ENCODE measurements at places on chromosomes 12 and 14.

GRCh38 chr12:90085494-90086274 is 377.0 kb upstream of the ATP2B1 start:
- peak; percentile 55 for DNase-seq

GRCh38 chr12:88391556-88391955 is 188.7 kb downstream of the KITLG start:
- DNase-seq = peak; percentile 26

DNA sequence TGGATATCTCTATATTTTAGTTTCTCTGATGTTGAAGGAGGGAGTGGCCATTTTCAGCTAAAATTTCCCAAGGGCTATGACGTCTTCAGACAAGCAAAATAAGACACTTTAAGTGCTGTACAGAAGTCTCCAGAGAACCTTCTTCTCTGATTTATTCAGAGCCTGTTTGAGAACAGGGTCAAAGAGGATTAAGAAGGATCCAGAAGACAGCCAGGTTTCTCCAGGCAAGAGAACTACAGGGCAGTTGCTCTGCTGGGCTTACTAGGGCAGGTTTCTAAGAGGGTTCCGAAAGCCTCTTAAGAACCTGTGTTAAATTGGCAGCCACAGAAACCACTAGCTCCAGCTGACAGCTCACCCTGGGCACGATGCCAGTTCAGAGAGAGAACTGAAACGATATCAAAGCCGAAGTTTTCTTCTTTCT is 1.2 kb downstream of the MGP start:
- DNase-seq = peak; percentile 80

- no peak for DNase-seq
Measured at GRCh38 chr12:82655751-82656150, 31.0 kb upstream of the TMTC2 start.

GRCh38 chr12:19933924-19934323 is 434.4 kb upstream of the PDE3A start:
- no peak for DNase-seq

DNA sequence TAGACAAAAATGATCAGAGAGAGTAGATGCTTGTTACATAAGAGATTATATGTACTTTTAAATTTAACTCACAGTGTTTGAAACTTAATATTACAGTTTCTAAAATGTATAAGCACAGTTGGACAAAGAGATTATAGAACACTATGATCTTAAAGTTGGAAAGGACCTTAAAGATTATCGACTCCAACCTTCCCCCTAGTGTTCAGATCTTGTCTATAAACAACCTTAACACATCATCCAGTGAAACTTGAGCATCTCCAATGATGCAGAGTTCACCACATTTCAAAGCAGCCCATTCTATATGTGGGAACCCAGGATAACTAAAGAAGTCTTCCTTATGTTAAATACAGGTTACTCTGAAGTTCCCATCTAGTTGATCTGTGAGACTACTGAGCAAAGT is 480.8 kb downstream of the RMST start:
- DNase-seq = no peak

DNA sequence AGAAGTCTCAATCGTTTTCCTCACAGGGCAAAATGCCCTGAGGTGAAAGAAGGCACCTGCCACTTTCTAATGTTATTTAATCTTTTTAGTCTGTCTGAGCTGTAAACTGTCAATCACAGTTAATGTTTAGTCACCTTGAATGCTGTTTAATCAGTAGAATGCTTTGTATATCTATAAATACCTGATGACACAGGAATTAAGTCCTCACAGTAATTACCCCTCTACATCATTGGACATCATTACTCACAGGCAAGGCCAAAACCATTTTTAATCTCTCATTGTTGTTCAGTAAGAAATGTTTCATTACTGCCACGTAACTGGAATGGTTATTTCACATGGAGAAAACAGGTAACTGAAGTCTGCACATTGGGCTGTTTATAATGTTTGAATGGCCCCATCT is 178.8 kb downstream of the EXOC5 start:
- DNase-seq = no peak

DNA sequence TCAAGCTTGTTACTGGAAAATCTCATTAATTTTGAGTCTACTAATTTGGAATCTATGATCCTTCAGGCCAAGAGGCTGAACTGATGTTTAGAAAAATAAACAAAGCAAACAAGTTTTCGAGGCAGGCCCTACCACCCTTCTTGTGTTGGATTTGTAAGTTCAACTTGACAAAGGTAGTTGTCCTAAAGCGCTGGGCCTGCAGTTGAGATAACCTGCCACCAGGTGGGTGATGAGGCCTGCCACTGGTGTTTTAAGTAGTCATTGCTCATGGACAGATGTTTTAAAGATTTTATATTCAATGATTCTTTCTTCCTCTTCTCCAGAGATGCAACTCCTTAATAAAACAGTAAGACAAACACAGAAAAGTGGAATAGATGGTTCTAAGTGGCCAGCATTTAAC is 19.4 kb downstream of the ACVRL1 start:
- peak; percentile 54 for DNase-seq

- no peak for DNase-seq
Measured at GRCh38 chr12:46579474-46579873, 206.9 kb upstream of the SLC38A2 start.

DNA sequence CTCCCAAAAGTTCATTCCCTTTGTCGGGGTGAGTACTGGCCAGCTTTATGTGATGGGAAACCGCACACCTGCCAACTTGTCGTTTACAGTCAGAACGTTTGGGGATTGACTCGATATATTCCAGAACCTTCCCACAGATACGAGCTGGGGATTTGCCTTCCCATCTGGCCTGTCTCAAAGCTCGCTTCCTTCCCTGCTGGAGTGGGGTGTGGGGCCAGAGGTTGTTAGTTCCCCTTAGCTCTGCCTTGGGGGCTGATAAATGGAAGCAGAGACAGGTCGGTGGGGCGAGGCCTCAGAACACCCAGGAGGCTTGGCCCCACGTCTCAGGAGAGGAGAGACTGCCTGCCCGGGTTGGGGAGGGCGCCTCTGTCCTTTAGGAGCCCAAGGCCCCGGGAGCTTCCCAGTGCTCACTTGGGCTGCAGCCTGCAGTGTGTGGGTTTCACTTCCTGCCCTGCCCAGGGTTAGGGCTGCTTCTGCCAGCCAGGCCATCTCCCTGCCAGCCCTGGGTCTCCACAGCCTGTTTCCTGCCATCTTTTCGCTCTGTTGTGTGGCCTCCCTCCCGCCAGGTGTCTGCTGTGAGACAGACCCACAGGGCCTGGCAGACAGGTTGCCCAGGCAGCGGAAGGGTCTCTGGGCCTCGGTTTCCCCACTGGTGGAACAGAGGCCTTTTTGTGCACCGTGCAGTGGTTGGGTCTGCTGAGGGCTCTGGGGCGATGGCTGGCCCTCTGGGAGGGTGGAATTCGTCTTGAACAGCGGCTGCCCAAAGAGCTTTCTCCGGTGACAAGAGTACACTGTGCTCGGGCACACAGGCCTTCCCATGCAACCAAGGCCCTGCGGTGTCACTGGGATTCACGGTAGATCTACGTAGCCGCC is 8.1 kb upstream of the TEX22 start:
- no peak for DNase-seq

GRCh38 chr12:115697340-115697739 is 580.2 kb downstream of the MED13L start:
- DNase-seq = no peak

DNA sequence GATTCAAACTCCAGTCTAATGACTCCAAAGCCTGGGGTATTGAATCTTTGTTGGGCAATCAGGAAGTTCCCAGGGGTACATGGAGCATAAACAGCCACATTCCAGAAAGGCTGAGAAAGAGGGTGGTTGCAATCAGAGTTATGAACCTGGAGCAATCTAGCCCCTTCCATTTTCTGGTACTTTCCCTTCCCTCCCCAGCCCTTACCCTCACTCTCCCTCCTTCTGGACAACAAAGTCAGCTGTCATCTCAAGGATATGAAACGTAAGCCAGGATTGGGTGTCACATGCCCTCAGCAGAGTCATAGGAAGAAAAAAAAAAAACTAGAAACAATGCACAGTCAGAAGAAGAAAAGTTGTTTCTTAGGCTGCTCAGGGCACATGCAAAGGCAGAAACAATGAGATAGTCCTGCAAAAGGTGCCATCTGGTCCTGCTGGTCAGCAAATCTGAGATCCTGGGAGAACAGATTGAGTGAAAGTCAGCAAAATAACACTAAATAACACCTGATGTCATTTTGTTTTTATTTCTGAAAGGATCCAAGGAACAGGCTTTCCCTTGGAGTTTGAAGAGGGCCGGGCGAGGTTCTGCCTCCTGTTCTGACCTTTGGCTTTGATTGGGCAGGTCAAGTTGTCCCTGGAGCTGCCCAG is 27.1 kb downstream of the TMEM229B start:
- DNase-seq = no peak

DNA sequence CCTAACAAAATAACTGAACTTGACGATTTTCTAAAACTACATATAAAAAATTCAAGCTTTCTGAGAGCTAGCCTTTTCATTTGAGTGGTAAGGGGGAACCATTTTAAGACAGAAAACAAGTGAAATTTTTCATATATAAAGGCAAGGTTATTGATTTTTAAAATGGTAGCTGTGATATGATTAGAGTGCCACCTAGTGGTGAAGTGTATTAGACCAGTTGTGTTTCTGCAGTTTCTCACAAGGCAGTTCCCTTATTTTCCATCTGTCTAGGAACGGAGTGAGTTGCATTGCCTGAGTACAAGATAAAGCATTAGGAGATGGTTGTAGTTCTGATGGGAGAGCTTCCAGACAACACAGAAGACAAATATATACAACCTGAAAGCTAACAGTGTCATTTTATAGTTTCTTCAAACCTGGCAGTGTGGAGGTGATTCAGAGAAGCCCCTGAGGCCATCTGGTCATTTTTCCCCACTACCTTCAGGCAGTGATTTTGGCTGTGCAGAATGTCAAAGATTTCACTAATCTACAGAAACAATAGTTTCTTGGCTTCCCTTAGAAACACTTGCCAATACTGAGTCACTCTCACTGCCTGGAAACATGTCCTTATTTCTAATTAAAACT is 180.8 kb downstream of the C12orf50 start:
- peak; percentile 68 for DNase-seq

DNA sequence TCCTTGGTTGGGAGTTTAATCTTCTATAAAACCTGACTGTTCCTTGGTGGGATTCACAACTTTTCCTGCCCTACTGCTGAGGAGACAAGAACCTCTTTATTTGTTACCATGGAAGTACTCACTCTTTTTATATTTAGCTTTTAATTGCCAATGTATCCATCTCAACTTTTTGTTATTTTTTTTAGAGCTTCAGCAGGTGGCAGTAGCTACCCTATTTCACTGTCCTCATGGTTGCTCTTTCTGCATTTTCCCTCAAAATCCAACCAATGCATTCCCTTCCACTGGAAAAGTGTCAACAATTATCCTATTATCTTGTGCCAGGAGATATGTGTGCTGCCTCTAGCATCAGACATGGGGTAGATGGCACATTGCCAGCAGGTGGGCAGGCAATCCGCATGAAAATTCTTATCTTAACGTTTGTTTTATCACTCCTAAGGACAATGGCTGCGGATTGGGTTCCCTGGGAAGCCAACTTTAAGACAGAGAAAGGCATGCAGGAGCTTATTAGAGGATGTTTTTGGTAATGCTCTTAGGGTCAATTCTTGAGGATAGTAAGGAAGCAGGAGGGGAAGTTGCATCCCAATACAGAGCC is 406.4 kb downstream of the SNAPC1 start:
- DNase-seq = peak; percentile 52

GRCh38 chr12:126061777-126062176 is 996.5 kb downstream of the AACS start:
- no peak for DNase-seq

DNA sequence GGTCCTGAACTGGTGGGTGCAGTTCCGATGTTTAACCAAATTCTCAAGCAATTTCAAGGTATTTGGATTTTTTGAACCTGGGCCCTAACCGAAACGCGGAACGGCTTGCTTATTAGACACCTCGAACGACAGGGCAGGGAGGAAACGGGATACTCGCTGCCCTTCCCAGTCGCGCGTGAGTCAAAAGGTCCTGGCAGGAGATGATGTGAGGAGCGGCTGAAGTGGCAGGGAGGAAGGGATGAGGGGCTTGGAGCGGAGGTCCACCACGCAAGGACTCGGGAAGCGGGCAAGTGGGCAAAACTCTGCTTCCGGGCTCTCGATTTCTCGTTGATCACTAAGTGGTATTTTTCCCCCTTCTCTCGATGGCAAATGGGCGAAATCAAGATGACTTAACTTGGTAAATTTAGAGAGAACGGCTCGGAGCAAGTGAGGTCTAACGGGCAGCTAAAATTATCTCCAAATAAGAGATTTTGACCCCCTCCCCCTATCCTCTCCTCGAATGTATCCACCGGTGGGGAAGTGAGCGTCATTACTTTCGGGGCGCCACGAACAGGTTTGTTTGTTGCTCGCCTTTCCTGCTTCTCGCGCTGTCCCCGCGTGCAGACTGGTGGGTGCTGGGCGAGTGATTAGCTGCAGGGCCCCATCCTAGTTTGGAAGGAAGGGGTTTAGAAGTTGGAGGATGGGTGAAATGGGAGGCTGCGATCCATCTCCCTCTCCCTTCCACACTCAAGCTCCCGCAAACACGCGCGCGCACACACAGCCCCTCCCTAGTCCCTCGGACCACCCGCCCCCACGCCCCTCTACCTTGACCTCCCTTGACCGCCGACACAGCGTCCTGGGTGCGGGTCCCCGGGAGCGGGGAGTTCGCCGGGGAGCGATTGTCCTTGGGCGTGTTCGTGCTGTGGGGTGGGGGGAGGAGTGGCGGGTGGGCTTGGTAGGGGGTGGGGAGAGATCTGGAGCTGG is 986 bp upstream of the NTF3 start:
- DNase-seq = no peak

- no peak for DNase-seq
Measured at GRCh38 chr12:119710374-119710964, 42.5 kb downstream of the PRKAB1 start.

DNA sequence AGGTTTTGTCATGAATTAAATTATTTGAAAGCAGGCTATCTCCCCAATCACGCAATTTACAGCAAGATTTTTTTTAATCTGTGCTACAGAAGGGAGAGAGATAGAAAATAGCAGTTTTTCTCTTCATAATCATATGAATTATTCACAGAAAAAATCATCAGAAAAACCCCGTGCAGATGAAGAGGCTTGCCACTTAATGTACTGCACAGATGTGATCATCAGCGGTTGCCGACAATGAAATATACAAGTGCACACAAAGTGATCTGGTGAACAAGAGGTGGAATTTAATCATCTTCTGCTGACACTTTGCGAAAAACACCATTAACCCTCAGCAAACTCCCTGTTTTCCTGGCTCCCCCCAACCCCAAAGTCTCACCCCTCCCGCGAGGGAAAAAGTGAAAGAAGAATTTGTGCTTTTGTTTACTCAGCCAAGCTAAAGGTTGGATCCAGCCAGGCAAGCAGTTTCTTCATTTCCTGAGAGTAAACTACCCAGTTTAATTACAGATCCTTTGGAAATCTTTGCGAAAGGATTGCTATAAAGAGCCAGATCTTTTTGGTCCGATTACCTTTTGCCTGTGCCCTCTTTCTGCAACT is 3.1 kb upstream of the LMO3 start:
- no peak for DNase-seq

Data from A673 (cell line).